ENCODE measurements at places on chromosomes 3 and 15. TPM values are rescaled to one million over a fixed set of nuclear protein-coding genes. Genes with fewer than 3 reads are reported as not detected.

The SELENOK gene
- total RNA-seq, result 16.3 TPM

The NPAP1 gene
- not detected for total RNA-seq

The ALS2CL gene
- 2.7 TPM for total RNA-seq

The VWA5B2 gene
- 0.28 TPM for total RNA-seq

The HYKK gene
- 19.8 TPM for total RNA-seq

The CD96 gene
- total RNA-seq, result not detected

The COLQ gene
- total RNA-seq, result 0.64 TPM

The SNURF gene
- total RNA-seq, result 13.7 TPM

The ACP3 gene
- not detected for total RNA-seq

The C3orf70 gene
- total RNA-seq, result 0.10 TPM

The MITF gene
- 10.8 TPM for total RNA-seq

The PGBD4 gene
- 2.3 TPM for total RNA-seq

The PLA1A gene
- total RNA-seq, result not detected

The MNS1 gene
- 3.8 TPM for total RNA-seq

The TBL1XR1 gene
- total RNA-seq, result 192 TPM

The TMEM108 gene
- 0.41 TPM for total RNA-seq

The CCDC39 gene
- not detected for total RNA-seq

The WDR6 gene
- total RNA-seq, result 142 TPM

The RHOV gene
- total RNA-seq, result 4.2 TPM

The SLC6A6 gene
- 61.0 TPM for total RNA-seq

The RHCG gene
- total RNA-seq, result 3.0 TPM

The CLDN18 gene
- 0.08 TPM for total RNA-seq

The SLC12A8 gene
- total RNA-seq, result 7.0 TPM

The SEMA6D gene
- 0.03 TPM for total RNA-seq

The EXD1 gene
- 0.15 TPM for total RNA-seq

The CLEC3B gene
- not detected for total RNA-seq

The C3orf20 gene
- not detected for total RNA-seq

The NANOGP8 gene
- not detected for total RNA-seq

The ISG20 gene
- 14.9 TPM for total RNA-seq

The GOLGA8J gene
- total RNA-seq, result 0.44 TPM

The FMN1 gene
- 3.9 TPM for total RNA-seq

The PLCH1 gene
- total RNA-seq, result 0.03 TPM

The SERINC4 gene
- total RNA-seq, result not detected

The AHSG gene
- 0.85 TPM for total RNA-seq

The BCL2A1 gene
- total RNA-seq, result 4.7 TPM

The TIGIT gene
- not detected for total RNA-seq

The CHAC1 gene
- total RNA-seq, result 15.5 TPM
